Psoas muscle (tissue), 8 donors: ENCODE measurements at places on chromosomes 11 and 22. TPM values are rescaled to one million over a fixed set of nuclear protein-coding genes. Genes with fewer than 3 reads are reported as not detected.

Gene OR6A2
- polyA plus RNA-seq: not detected

Gene SLC6A5
- polyA plus RNA-seq: not detected

Gene TMA7B
- polyA plus RNA-seq: not detected

Gene MS4A12
- polyA plus RNA-seq: not detected

DNA sequence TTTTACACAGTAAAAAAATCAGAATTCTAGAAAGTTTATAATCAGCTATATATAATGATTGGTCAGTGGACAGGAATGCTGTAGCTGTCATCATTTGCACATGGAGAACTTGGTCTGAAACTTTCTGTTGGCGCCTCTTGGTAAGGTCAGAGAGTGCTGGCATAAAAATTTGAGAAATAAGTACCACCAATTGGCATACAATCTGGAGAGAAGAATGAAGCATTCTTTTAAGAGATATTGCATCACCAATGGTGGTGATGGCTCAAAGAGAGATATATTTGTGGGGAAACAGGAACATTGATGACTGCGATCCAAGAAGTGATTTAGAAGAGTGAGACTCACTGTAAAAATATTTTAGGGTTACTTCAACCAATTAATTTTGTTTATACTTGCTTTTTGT is 19.8 kb upstream of the OOSP1 start:
- DNase-seq: no peak

DNA sequence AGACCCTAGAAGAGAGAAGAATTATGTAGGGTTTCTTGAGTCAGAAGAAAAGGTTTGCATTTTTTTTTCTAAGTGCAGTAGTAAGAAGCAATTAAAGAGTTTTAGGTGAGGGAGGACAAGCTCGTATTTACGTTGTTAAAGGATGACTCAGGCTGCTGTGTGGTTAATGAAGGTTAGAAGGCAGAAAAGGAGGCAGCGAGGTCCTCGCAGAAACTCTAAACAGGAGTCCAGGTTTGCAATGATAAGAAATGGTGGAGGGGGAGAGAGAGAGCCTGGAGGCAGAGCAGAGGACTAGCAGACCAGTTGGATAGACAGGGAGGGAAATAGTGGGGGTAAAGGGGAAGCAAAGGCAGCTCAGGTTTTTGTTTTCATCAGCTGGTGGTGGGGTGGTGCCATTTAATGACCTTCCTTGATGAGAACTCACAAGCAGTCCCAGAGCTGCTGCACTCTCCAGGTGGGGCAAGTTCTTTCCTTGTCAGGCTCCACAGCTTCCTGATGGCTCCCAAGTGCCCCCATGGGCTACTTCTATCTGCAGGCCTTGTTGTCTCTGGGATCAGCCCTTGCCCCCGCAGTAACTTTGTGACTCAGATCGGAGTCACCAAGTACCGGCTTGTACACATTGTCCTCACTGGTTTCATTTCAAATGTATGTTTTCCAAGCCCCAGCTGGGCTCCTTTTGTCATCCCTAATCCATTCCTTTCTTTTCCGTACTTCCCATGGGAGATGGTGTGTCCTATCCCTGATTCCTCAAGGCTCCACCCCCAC is 8.3 kb upstream of the INSC start:
- DNase-seq: no peak

GRCh38 chr11:5366856-5367255 is 15.5 kb downstream of the OR51B6 start:
- DNase-seq: no peak

- DNase-seq: no peak
Observed at GRCh38 chr22:39908737-39909136, 7.9 kb downstream of the GRAP2 start.
